Activated CD4-positive, alpha-beta T cell treated with anti-CD3 and anti-CD28 coated beads, Interleukin-2, amount 50 U/mL, for 16 hours (primary cell): ENCODE measurements at places on chromosomes 2 and 18.
A peak's percentile ranks its signal among the peaks of the same experiment; 100 is the strongest.

- no peak for DNase-seq
Observed at GRCh38 chr2:196441527-196441926, 198.0 kb upstream of the CCDC150 start.

DNA sequence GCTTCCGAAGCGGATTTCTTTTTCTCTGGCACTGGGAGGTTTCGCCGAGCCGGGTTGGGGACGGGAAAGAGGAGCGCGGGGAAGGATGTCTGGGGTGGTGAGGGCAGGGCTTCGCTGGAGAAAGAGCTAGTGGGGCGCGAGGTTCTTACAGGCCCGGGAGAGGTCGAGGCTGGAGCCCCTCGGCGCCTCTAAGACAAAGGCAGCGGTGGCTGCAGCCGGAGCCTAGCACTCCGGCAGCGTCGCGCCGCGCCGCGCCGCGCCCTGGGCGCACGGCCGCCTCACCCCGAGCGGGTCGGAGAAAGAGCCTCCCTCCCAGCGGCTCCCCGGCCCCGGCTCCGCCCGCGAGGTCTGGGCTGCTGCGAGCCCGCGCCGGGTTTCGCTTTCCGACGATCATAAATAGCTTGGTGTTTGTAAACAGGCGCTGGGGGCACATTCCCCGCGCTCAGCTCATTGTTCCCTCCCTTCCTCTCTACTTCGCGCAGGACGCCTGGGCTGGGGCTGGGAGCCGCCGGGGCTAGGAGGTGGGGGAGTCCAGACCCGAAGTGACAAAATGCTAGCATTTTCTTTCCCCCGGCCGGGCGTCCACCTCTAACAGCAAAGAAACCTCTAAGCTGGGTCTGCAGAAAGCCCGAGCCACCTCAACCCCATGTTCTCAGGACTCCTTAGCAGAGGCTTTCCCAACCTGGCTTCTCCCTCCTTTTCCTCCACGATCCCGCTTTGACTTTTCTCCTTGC is 813 bp upstream of the MEIS1 start:
- DNase-seq, result peak; percentile 24

- DNase-seq, result no peak
Observed at GRCh38 chr2:38394041-38394440, 17.0 kb upstream of the ATL2 start.

DNA sequence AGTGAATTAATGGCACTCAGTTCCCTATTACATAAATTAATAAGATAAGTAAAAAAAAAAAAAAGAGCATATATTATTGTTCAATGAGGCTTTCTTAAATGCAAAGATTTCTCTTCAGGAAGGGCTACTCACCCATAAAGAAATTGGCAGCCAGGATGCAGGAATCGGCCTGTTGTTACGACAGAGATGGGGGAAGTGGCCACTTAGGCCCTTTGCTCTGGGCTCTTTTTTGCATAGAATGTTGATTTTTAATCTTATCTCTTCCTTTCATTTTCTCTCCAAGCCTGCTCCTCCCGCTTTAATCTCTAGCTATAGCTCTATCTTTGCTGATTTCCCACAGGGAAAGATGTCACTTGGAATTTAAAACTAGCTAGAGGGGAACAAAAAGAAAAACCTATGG is 391.8 kb upstream of the CRIM1 start:
- no peak for DNase-seq

- no peak for DNase-seq
Observed at GRCh38 chr2:84805250-84805958, 75.5 kb downstream of the TRABD2A start.

- no peak for DNase-seq
Observed at GRCh38 chr2:237726401-237726830, 72.2 kb upstream of the RBM44 start.

DNA sequence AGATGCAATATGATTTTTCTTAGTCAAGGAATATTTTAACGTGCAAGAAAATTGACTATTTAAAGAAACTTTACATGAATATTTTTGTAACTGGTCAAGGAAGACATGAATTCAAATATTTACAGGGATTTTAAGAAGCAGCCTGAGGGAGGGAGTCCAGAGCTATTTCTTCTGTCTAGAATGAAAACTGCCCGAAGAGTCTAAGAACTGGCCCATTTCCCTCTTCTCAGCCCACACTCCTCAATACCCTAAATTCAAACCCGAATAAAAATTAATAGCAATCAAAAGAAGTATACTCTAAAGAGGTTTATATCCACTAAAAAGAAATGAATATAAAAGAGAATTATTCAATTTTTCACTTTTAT is 6.5 kb upstream of the NDUFV2 start:
- no peak for DNase-seq

DNA sequence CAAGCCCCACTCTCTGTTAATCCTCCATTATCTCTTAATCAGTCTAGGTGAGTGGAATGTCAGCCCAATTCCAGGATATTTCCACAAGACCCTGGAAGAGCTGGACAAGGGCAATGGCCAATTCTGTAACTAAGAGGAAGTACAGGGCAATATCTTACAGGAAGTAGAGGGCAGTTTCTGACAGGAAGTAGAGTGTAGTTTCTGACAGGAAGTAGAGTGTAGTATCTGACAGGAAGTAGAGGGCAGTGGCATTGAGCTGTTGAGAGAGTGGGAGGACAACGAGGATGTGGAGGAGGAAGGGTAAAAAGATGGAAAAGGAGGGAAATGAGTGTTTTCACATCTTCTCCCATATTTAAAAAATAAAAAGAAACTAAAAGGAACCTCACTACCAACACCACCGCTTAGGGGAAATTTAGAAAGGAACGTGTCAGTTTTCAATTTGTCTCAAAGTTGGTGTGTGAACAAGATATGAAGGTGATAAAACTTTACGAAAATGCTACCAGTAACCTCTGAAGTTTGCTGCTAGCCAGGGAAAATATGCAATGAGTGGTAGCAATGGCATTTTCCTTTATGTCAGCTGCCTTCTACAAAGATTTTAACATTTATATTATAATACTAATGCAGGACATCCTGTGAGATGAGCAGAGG is 430.9 kb upstream of the HNRNPA3 start:
- DNase-seq, result peak; percentile 11

- DNase-seq, result no peak
Observed at GRCh38 chr2:232887171-232887850, 17.2 kb downstream of the SNORC start.

DNA sequence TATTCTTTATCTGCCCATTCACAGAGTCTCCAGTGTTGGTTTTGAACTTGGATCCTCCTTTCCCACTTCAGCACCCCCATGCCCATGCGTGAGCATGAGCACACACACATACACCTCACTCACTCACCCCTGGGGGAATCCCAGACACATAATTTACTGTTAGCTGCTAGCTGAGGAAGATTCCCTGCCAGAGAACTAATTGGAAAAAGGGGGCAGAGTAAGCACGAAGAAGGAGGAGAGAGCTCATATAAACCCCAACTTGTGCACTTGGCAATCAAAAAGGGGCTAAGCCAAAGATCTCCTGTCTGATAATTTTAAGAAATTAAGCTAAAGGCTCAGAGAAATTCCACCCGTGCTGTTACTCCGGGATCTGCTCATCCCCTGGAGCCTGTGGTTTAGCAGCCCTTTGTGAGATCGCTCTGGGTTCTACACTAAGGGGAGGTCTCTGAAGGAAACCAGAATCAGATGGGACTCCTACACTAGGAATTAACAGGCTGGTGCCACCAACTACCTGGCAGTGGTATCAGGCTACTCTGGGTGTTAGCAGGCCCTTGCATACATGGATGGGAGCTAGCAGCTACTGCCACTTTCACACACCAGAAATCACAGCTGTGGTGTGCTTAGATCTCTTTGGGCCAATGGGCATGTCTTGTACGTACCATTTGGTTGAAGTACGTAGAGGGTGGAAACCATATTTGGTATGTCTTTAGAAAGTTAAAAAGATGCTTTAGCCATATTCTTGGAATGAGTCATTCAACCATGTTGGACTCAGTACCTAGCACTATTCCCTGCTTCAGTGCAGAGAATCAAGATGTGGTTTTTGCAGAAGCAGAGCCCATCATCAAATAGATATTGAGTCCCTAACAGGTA is 95.6 kb upstream of the SLC14A2 start:
- no peak for DNase-seq

GRCh38 chr2:31711737-31712136 is 131.0 kb upstream of the SRD5A2 start:
- no peak for DNase-seq

DNA sequence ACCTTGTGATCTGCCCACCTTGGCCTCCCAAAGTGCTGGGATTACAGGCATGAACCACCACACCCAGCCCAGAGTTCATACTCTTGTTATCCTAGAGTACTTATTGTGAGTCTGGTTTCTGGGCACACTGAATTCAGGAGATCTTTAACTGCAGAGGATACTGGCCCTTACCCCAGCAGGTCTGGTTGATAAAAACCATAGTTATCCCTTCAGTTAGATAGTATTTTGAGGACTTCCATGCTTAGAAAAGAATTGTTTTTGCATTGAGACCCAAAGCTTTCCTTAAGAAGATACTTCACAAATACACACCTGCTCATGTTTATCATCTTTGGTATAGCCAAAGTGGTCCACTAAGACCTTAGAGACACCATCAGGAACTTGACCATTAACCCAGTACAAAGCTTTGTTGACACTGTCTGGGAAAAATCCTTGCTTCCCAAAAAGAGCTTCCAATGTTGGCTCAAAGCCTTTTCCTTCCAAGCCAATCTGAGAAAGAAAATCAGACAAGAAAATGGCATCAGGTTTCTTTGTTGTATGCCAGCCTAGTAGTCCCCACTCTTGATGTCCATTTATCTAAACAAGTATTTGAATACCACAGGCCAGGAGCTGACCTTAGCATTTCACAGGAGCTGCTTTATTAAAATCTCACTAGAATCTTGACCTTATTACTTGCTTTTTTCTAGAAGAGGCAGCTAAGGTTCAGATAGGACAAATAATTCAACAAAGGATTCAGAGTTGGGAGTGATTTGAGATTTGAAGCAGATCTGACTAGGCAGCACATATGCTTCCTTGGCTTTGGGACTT is 17.2 kb downstream of the APOB start:
- no peak for DNase-seq

DNA sequence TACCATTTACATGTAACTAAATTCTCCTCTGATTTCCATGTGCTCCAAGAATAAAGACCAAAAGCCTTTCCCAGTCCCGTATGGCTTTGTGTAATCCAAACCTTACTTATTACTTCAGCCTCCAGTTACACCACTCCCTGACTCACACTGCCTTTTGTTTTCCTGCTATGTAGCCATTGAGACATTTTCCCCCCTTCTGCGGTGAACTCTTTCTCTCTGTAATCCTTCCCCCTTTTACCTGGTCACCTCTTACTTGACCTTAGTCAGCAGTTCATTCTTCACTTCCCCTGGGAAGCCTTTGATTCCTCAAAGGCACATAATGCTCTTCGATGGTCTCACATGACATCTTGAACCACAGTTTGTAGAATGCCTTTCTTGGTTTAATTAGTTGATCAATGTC is 256.0 kb upstream of the FANCL start:
- DNase-seq, result no peak

- no peak for DNase-seq
Observed at GRCh38 chr2:73822991-73823390, 5.8 kb upstream of the STAMBP start.

DNA sequence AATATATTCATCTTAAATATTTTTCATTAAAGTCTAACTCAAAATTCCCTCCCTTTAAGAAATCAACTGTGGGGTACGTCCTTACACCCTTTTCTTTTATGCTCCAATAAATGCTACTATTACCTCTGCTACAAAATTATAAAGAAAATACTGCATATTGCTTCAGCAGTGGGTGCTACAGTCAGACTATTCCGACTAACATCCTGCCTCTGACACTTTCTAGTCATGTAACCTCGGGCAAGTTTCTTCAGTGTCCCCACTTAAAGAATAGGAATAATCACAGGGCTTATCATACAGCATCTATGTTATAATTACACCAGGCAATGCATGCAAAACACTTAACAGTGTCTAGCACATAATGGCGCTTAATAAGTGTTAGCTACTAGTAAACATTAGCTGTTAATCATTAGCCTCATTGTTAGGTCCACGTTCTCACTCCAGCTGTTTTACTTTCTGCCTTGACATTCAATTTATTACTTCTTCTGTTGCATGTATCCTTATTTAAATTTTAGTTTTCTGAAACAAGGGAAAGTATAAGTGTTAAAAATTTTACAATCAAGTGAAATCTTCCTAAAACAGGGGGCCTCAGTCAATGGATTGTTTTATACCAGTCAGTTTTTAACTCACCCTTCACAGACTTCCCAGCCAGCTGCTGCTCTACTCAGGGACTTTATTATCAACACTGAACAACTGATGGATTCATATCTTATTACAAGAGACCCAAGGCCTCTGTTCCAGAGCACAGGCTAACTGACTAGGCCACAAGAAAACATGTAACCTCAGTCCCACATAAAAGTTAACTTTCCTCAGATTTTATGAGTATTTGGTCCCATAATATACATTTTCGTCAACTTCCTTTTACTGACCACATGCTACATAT is 54.0 kb downstream of the CLASP1 start:
- no peak for DNase-seq

- DNase-seq, result no peak
Observed at GRCh38 chr2:149427387-149427786, 97.0 kb downstream of the LYPD6 start.

- DNase-seq, result no peak
Observed at GRCh38 chr2:128236491-128237035, 82.1 kb downstream of the HS6ST1 start.

DNA sequence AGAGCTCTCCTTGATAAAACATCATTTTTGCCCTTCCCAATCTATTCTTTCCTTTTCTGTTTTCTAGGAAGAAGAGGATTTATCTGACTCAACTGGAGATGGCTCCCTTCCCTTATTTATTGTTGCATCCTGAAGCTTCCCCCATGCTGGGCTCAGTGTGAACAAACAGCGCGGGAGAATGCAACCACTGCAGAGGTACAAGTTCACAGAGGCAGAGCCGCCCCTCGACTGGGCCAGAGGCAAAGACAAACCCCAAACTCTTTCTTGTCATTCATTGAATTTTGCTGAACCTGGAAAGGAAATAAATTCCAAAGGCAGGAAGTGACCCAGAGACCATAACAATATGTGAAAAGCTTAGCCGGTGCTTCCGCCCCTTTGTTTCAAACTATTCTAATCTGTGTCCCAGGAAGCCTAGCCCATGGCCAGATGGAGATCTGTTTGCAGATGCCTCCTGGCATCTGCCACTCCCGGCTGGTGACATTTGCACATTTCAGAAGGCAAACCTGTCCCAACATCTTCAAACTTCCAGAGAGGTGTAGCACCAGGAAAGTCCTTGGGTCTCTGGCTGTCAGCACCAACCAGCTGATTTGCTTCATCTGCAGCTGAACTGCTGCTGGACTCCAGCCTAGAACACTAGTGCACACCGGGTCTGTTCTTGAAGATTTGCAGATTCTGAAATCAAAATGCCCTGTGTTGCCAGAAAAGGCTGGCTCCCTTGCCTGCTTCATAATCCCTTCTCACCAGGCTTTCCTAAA is 79.4 kb upstream of the MAP4K3 start:
- DNase-seq, result no peak

DNA sequence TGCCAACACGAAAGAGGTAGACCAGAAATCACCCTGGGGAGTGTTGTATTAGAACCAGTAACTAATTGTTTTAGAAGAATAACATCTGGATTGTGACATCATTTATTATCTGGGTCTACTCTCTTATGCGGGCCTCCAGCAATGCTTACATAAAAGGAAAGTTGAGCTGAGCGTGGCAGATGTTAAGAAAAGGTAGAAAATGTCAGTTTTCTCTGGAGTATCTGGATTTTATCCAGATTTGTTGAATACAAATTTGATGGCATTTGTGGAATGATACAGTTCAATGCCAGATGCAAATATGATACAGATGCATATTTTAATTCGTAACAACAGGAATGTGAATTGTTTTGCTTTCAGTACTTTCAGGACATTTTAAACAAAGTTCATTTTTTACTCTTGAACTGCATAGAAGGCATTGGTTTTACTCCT is 90.3 kb downstream of the PRPF40A start:
- DNase-seq, result no peak
